HepG2 (cell line): ENCODE measurements at places on chromosomes 4 and X. TPM values are rescaled to one million over a fixed set of nuclear protein-coding genes. Genes with fewer than 3 reads are reported as not detected.

The CENPVL2 gene
- not detected in 2 replicates for total RNA-seq

The CXCL1 gene
- 0.15 TPM in 1 of 2 replicates, not detected in the other for total RNA-seq

The TLR6 gene
- 0.52 and 0.71 TPM in 2 replicates for total RNA-seq

The FAM149A gene
- not detected in 2 replicates for total RNA-seq

The NPFFR2 gene
- not detected in 2 replicates for total RNA-seq

The SYN1 gene
- total RNA-seq: not detected in 2 replicates

The HS3ST1 gene
- total RNA-seq: not detected in 2 replicates

The FABP2 gene
- total RNA-seq: 1.2 and 1.9 TPM in 2 replicates

The PAGE1 gene
- 0.69 and 0.93 TPM in 2 replicates for total RNA-seq

The FAM184B gene
- total RNA-seq: not detected in 2 replicates

The KLHL4 gene
- 0.13 and 0.15 TPM in 2 replicates for total RNA-seq

The AVPR2 gene
- not detected in 2 replicates for total RNA-seq

The NKX3-2 gene
- 0.07 and 0.13 TPM in 2 replicates for total RNA-seq

The NXF2 gene
- not detected in 2 replicates for total RNA-seq

The BEX5 gene
- not detected in 2 replicates for total RNA-seq

The BGN gene
- 0.18 TPM in 1 of 2 replicates, not detected in the other for total RNA-seq

The VGLL1 gene
- not detected in 2 replicates for total RNA-seq

The RNF150 gene
- 0.02 TPM in 1 of 2 replicates, not detected in the other for total RNA-seq

The ADRA2C gene
- total RNA-seq: 43.8 and 69.7 TPM in 2 replicates

The CT45A2 gene
- not detected in 2 replicates for total RNA-seq

The DCAF16 gene
- 41.9 and 46.1 TPM in 2 replicates for total RNA-seq

The FBXL5 gene
- 45.3 and 53.4 TPM in 2 replicates for total RNA-seq

The FAM9C gene
- total RNA-seq: not detected in 2 replicates

The NOX1 gene
- not detected in 2 replicates for total RNA-seq
